ENCODE measurements at places on chromosomes 5 and 9. TPM values are rescaled to one million over a fixed set of nuclear protein-coding genes. Genes with fewer than 3 reads are reported as not detected.

Gene IL5
- total RNA-seq: not detected

Gene PCDHA1
- under 0.01 TPM for total RNA-seq

Gene ELOVL7
- 0.09 TPM for total RNA-seq

Gene KCNV2
- total RNA-seq: not detected

Gene BTNL8
- not detected for total RNA-seq

All from bronchial smooth muscle cell (primary cell).